Melanocyte of skin (primary cell): ENCODE measurements at places on chromosomes 1 and 21. TPM values are rescaled to one million over a fixed set of nuclear protein-coding genes. Genes with fewer than 3 reads are reported as not detected.

Gene PDE4B
- total RNA-seq = 125 and 151 TPM in 2 replicates

Gene LIPI
- not detected in 2 replicates for total RNA-seq

Gene SPATA6
- total RNA-seq = 10.3 and 23.6 TPM in 2 replicates

Gene SYDE2
- 2.4 and 7.3 TPM in 2 replicates for total RNA-seq

Gene RNF186
- not detected in 2 replicates for total RNA-seq

Gene PLA2G2F
- not detected in 2 replicates for total RNA-seq

Gene ITGB2
- under 0.01 TPM in 1 of 2 replicates, not detected in the other for total RNA-seq

Gene BCAN
- 95.2 and 131 TPM in 2 replicates for total RNA-seq

Gene NKAIN1
- under 0.01 and 1.0 TPM in 2 replicates for total RNA-seq

Gene HAO2
- total RNA-seq = 1.1 and 10.0 TPM in 2 replicates

Gene MYBPH
- total RNA-seq = not detected in 2 replicates

Gene BATF3
- 1.7 and 2.2 TPM in 2 replicates for total RNA-seq

Gene GBP6
- not detected in 2 replicates for total RNA-seq

Gene SMIM34
- not detected in 2 replicates for total RNA-seq

Gene HOOK1
- under 0.01 TPM in 2 replicates for total RNA-seq

Gene BEND5
- total RNA-seq = 0.73 and 1.0 TPM in 2 replicates

Gene CHRM3
- total RNA-seq = 0.46 TPM in 1 of 2 replicates, not detected in the other

Gene ASCL5
- total RNA-seq = not detected in 2 replicates

Gene FMO3
- not detected in 2 replicates for total RNA-seq

Gene FOXE3
- not detected in 2 replicates for total RNA-seq

Gene RGS8
- not detected in 2 replicates for total RNA-seq

Gene NR5A2
- total RNA-seq = under 0.01 TPM in 1 of 2 replicates, not detected in the other

Gene COL16A1
- 9.3 and 14.7 TPM in 2 replicates for total RNA-seq

Gene ACKR1
- total RNA-seq = under 0.01 and 0.36 TPM in 2 replicates

Gene RORC
- not detected in 2 replicates for total RNA-seq

Gene UTS2
- total RNA-seq = not detected in 2 replicates

Gene HES2
- not detected in 2 replicates for total RNA-seq

Gene MAN1C1
- 4.5 and 5.8 TPM in 2 replicates for total RNA-seq

Gene DIO1
- total RNA-seq = under 0.01 TPM in 1 of 2 replicates, not detected in the other

Gene KRTAP6-3
- total RNA-seq = not detected in 2 replicates

Gene KCNJ10
- total RNA-seq = under 0.01 TPM in 1 of 2 replicates, not detected in the other

Gene LRRC39
- total RNA-seq = 0.33 and 0.46 TPM in 2 replicates

Gene PAX7
- total RNA-seq = not detected in 2 replicates

Gene SOX13
- total RNA-seq = 33.0 and 42.9 TPM in 2 replicates

Gene C1orf74
- 2.8 and 4.0 TPM in 2 replicates for total RNA-seq

Gene TIPRL
- total RNA-seq = 36.8 and 42.5 TPM in 2 replicates

Gene CFHR2
- total RNA-seq = not detected in 2 replicates

Gene DNAJC28
- total RNA-seq = 4.5 and 4.7 TPM in 2 replicates

Gene MX2
- total RNA-seq = 206 and 303 TPM in 2 replicates

Gene PLCH2
- not detected in 2 replicates for total RNA-seq

Gene KRTAP12-2
- not detected in 2 replicates for total RNA-seq

Gene PCAT6
- 1.1 and 1.4 TPM in 2 replicates for total RNA-seq

Gene HES4
- 8.3 and 32.0 TPM in 2 replicates for total RNA-seq

Gene COL24A1
- 0.34 and 0.36 TPM in 2 replicates for total RNA-seq

Gene RHEX
- total RNA-seq = not detected in 2 replicates

Gene SGIP1
- 46.1 and 58.2 TPM in 2 replicates for total RNA-seq

Gene OLIG2
- total RNA-seq = not detected in 2 replicates

Gene HSF2BP
- 0.33 and 0.93 TPM in 2 replicates for total RNA-seq

Gene CFAP74
- not detected in 2 replicates for total RNA-seq

Gene NTNG1
- 1.3 and 2.3 TPM in 2 replicates for total RNA-seq

Gene VN1R5
- total RNA-seq = not detected in 2 replicates
